Uterus (tissue), 4 donors: ENCODE measurements at places on chromosomes 7 and 10. TPM values are rescaled to one million over a fixed set of nuclear protein-coding genes. Genes with fewer than 3 reads are reported as not detected.

DNA sequence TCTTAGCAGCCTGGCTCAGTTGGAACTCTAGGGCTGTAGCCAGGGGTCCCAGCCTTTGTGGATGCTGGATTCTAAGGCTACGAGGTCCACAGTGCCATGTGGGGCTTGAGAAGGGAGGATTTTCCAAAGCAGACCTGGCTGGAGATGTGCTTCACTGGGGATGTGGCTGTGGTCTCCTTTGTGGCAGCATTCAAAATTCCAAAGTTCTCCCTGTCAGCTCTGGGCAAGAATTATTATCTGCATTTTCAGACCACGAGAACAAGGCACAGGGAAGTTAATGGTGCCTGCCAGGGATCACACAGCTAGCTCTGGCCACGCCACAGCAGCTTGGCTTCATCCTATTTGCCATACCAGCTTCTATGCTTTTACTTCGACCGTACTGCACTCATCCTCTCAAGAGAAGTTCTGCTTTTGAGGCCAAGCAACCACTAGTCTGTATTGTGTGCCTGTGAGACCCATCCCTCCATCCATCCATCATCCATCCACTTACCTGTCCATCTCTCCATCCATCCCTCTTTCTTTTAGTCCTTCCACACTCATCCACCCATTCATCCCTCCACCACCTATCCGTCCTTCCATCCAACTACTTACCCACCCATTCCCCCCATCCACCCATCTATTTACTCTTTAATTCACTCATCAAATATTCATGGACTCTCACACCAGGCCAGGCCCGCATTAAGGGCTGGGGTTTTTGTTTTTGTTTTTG, 71.5 kb downstream of the ZMIZ1 start:
- H3K4me3 ChIP-seq, result no peak overlapping the region
- H3K27ac ChIP-seq, result peak overlapping the region; percentile 93
- no peaks in the 10 kb centered on the region for H3K27me3 ChIP-seq
- peaks cover 45% of the 10 kb centered on the region for H3K4me1 ChIP-seq
- no peaks in the 10 kb centered on the region for H3K36me3 ChIP-seq

- H3K27me3 ChIP-seq, result no peaks in the 10 kb centered on the region
- no peaks in the 10 kb centered on the region for H3K4me1 ChIP-seq
- H3K4me3 ChIP-seq, result no peak overlapping the region
- no peak overlapping the region for H3K27ac ChIP-seq
These were observed 395.7 kb downstream of the THSD7A start for GRCh38 chr7:11436316-11436715.

GRCh38 chr10:129471447-129472175, 4.6 kb downstream of the MGMT start:
- H3K27me3 ChIP-seq, result no peaks in the 10 kb centered on the region
- DNase-seq, result no peak
- no peaks in the 10 kb centered on the region for H3K36me3 ChIP-seq

DNA sequence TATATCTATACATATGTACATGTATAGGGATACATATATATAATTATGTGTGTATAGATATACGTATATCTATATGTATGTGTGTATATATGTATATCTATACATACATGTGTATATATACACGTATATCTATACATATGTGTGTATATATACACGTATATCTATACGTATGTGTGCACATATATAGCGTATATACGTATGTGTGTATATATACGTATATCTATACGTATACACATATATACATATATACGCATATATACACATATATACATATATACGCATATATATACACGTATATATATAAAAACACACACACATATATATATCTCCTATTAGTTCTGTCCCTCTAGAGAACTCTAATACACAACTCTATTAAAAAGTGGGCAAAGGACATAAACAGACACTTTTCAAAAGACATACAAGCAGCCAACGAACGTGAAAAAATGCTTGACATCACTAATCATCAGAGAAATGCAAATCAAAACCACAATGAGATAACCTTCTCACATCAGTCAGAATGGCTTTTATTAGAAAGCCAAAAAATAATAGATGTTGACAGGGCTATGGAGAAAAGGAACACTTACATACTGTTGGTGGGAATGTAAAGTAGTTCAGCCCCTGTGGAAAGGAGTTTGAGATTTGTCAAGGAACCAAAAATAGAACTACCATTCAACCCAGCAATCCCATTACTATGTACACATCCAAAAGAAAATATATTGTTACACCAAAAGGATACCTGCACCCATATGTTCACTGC, 22.0 kb upstream of the TMEM120A start:
- no peaks in the 10 kb centered on the region for H3K36me3 ChIP-seq
- no peaks in the 10 kb centered on the region for H3K4me1 ChIP-seq
- H3K27ac ChIP-seq, result no peak overlapping the region
- no peaks in the 10 kb centered on the region for H3K27me3 ChIP-seq
- no peak for DNase-seq
- H3K4me3 ChIP-seq, result no peak overlapping the region

- H3K27me3 ChIP-seq, result no peaks in the 10 kb centered on the region
- H3K4me1 ChIP-seq, result no peaks in the 10 kb centered on the region
- H3K36me3 ChIP-seq, result no peaks in the 10 kb centered on the region
- peak overlapping the region; percentile 56 for H3K27ac ChIP-seq
- DNase-seq, result peak; percentile 27
- H3K4me3 ChIP-seq, result no peak overlapping the region
These were observed 37.2 kb upstream of the TARP start for GRCh38 chr7:38310591-38311101.

DNA sequence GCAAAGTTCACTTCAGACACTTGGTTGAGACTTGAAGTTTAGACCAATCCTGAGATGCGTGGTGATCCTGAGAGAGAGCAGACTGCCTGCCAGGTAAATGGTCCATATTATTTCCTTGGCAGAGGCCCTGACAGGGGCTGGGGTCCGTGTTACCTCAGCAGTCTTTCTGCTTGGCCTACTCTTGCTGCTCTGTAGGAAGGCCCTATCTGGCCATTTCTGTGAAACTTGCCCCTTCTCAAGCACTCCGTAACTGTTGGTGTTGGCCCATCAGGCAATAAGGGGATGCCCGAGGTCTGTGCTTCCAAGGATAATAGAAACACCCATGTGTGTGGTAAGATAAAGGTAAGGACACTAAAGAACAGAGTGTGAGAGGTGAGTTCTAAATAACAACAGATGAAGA, 20.0 kb downstream of the LOXL4 start:
- H3K27me3 ChIP-seq, result no peaks in the 10 kb centered on the region
- H3K27ac ChIP-seq, result no peak overlapping the region
- no peak overlapping the region for H3K4me3 ChIP-seq

DPCD gene
- total RNA-seq, result 5.1 TPM

CCDC172 gene
- not detected for total RNA-seq

RTKN2 gene
- not detected for total RNA-seq
